ENCODE measurements at places on chromosomes 11 and 22. TPM values are rescaled to one million over a fixed set of nuclear protein-coding genes. Genes with fewer than 3 reads are reported as not detected.

The NLRP14 gene
- 0.48 TPM for total RNA-seq

The GLYATL1 gene
- 2.0 TPM for total RNA-seq

The SH3BP1 gene
- total RNA-seq, result 53.1 TPM

- no peak for DNase-seq
Observed at GRCh38 chr11:64472593-64473455, 113.9 kb downstream of the RPS6KA4 start.

GRCh38 chr22:22045571-22046335 is 63.2 kb upstream of the TOP3B start:
- no peak for DNase-seq

- DNase-seq, result no peak
Observed at GRCh38 chr11:61264795-61265194, 23.8 kb downstream of the PGA5 start.

- no peak for DNase-seq
Observed at GRCh38 chr11:93081694-93082093, 112.2 kb downstream of the MTNR1B start.

DNA sequence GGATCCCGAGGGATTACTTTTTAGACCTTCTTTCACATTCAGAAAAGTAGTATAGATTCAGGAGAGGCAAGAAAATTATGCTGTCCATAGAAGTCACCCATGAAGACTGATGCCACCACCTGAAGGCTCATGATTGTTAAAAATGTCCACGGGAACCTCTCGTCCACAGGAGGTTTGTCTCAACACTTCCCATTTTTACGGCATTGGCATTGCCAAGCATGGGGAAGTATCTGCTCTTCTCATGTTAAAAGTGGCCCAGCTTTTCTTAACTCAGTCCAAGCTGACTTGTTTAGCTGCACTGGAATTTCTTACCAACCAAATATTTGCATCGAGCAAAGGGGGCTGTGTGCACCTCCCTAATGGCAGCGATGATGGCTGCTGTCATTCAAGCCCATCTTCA is 9.6 kb downstream of the CDPF1 start:
- no peak for DNase-seq

DNA sequence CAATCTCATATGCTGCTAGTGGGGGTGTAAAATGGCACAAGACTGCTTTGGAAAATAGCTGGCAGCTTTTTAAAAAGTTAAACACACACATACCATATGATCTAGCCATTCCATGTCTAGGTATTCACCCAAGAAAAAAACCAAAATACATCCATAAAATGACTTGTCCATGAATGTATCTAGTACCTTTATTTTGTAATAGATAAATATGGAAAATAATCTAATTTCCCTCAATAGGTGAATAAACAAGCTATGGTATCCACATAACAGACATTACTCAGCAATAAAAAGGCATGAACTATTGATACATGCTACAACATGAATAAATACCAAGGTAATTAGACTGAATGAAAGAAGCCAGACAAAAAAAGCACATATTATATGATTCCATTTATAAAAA is 22.9 kb downstream of the RNF141 start:
- no peak for DNase-seq

DNA sequence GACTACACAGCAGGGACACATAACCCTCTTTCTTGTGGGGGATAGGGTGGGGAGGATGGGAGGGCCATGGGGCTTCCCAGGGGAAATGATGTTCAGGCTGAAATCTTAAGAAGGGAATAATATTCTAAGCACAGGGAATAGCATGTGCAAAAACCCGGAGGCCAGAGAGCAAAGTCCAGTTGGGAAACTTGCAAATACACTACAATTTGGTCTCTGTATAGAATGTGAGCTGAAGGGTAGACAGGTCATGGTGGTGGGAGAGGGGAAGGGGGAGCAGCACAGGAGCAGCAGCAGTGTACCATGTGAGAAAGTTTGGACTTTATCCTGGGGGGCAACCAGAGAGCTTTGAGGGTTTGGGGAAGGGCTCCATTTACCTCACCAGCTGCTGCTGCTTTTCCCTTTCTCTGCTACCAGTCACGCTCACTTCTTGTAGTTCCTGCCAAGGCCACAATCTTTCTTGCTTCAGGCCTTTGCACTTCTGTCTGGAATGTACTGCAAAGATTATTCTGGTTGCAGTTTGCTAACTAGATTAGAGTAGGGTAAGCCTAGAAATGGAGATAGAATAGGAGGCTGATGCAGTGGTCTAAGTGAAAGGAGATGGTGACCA is 43.0 kb downstream of the KREMEN1 start:
- DNase-seq, result no peak

DNA sequence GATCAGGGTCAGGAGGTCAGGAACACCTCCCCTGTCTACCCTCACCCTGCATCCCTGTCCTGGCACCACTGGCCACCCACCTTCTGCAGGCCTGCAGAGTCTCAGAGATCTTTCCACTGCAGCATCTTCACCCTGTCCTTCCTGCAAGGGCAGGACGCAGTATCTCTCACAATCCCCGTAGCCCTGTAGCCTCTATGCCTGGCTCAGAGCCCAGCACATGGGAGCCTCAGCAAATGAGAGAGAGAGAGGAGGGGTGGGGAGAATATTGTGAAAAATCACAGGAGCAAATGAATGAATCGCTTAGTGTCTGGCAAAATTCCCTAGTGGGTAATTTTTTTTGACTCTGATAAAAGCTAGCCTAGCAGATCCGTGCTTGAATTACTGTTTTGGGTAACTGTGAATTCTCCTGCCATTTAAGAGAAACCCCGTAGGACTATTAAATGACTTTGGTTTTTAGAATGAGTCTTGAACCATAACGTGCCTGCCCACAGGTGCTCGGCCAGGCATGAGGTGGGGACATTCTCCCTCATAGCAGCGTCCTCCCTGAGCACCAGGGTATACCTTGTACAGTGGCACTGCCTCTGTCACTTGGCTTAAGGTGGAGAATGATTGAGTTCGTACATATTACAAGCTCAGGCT is 91.5 kb downstream of the MORC2 start:
- DNase-seq, result no peak

The IL18 gene
- 18.1 TPM for total RNA-seq

The SHANK3 gene
- total RNA-seq, result 10.0 TPM

The SLC22A9 gene
- total RNA-seq, result not detected

GRCh38 chr11:72856065-72856464 is 41.9 kb downstream of the ATG16L2 start:
- no peak for DNase-seq

The UPK3A gene
- not detected for total RNA-seq

- no peak for DNase-seq
Observed at GRCh38 chr11:64540428-64540825, 50.6 kb upstream of the SLC22A12 start.

The C11orf52 gene
- 3.0 TPM for total RNA-seq

DNA sequence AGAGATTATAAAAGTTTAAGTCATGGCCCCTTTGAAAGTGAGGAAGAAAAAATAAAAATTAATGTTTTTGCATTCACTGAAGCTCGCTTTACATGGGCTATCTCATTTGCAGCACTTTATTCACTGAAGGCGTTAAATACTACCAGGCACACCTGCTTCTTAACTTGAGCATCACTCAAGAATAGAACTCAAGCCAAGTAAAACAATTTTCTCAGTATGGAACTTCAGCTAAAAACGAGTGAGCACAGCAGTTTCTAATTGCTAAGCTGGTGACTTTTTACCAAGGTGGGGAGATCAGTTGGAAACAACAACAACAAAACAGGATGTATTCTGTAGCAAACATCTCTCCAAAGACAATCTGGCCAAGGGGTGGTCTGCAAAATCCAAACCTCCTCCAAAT is 405.6 kb downstream of the RAB38 start:
- no peak for DNase-seq

All from transverse colon (tissue), 4 donors.